Glomerular endothelial cell (primary cell): ENCODE measurements at places on chromosomes 4 and X.

DNA sequence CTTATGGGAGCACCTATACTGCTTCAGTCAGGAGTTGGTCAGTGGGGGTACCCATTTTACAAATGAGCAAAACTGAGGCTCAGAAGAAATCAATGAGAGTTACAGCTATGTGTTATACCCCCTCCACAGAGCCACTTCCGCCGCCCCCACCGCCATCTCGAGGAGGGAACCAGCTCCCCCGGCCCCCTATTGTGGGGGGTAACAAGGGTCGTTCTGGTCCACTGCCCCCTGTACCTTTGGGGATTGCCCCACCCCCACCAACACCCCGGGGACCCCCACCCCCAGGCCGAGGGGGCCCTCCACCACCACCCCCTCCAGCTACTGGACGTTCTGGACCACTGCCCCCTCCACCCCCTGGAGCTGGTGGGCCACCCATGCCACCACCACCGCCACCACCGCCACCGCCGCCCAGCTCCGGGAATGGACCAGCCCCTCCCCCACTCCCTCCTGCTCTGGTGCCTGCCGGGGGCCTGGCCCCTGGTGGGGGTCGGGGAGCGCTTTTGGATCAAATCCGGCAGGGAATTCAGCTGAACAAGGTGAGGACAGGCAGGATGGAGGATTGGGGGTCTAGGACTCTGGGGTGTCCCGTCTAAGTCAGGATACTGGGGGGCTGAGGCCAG is 5.0 kb downstream of the WAS start:
- DNase-seq, result no peak

DNA sequence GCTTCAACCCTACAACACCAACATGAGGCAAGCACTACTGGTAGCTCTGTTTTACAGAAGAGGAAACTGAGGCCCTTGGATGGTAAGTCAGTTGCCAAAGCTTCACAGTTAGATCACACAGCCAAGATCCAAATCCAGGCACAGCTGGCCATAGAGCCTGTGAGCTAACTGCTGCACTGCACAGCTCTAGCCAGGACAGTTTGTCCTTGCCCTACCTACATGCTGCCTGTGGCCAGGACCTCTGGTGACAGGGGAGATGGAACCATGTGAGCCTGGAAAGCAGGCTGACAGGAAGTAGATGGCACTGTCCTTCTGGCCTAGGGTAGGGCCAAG is 257.8 kb downstream of the FBXW7 start:
- DNase-seq, result no peak

DNA sequence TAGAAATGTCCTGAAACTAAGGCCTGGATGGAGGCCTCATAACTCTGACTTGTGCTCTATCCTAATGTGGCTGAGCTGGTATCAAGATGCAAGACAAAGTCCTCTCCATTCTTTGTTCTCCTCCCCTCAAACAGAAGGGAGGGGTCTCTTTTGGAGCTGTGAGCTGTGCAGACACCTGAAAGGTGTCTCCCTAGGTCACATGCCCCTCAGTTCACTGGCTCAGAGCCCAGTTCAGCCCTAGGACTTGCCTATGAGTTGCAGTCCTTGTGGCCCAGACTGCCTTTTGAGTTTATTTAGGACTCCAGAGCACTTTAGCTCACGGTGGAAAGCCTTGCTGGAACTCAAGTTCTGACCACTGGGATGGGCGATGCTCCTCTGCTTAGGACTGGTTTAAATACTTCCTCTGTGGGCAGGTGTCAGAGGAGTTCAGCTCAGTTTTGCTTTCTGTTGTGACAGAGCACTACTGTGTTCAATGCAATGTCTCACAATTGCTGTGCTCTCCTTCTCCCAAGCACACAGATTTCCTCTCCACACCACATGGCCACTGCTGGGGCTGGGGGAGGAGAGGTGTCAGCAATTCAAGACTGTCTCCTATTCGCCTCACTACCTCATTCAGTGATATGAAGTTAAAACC is 84.8 kb upstream of the ZNF827 start:
- DNase-seq, result no peak

DNA sequence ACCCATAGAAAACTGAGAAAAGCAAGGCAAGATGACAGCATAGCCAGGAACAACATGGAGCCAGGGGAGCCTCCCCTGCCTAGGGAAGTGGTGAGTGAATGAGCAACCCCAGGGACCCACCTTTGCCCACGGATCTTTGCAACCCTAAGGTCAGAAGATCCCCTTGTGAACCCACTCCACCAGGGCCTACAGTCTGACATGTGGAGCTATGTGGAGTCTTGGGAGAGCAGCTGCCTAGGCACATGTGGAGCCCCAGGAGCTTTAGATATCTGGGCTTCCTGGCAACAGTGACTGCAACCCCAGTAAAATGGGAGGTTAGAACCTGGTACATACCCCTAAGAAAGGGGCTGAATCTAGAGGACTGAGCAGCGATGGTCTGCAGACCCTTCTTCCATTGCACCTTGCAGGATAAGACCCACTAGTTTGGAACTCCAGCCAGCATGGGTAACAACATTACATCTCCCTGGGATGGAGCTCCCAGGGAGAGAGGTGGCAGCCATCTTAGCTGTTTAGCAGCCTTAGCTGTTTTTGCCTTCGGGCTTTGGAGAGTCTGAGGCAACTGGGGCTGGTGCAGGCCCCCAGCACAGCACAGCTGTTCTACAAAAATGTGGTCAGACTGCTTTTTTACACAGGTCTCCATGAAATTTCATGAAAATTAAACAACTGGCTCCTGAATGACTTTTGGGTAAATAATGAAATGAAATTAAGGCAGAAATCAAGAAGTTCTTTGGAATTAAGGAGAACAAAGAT is 104.7 kb upstream of the TRIM2 start:
- no peak for DNase-seq

DNA sequence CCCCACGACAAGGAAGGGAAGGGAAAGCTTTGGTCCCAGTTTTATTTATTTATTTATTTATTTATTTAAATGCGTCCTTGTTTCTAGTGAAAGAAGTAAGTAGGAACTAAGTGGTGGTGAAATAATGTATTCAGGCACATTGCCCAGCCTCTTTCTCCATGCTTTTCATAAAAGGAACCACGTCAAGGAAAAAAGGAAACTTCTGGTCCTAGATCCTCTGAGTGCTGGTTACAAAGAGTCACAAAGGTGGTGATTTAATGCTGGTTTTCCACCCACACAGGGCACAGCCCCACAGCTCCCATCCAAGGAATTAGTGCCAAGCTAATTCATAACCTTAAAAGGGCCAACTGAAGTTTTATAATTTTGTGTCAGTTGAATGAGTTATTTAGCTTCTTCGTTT is 206.6 kb upstream of the GYPA start:
- DNase-seq, result no peak

- no peak for DNase-seq
Observed at GRCh38 chr4:27008679-27009078, 148.0 kb downstream of the STIM2 start.

DNA sequence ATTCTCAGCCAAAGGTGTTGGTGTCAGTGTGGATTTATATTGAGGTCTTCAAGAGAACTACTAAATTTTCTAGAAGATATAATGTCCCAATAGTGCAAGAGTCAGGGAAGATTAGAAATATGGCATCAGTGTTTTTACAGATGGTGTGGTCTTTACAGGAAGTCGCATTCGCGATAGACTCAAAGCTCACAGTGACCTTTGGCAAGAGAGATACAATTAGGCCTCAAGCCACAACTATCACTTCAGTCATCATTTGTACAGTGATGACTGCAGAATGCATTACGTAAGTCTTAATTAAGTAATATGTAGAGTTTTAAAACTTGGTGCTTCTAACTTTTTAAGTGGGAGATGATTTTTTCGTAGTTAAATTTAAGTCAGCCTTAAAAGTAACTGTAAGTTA is 237.2 kb upstream of the FSTL5 start:
- DNase-seq, result no peak

DNA sequence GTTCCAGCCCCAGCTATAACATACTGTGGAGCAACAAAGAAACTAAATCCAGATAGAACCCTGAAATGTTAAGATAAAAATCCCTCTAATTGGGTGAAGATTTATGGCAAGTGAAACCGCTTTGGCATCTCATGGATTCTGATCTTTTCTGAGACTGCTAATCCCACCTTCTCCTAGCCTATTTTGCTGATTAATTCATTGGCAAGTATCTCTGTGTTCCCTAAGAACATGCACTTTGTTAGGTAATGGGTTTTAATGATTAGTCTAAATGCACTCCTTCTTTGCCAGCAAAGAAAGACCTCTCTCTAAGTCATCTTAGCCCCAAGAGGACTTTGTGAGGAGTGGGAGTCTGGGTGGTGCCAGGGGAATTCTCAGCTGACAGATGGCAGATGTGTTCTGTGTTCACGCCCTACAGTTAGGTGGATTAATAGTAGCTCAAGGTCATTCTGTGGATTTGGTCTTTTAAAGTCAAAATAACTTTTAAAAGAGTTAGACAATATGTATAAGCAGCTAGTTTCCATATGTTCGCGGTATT is 171.3 kb downstream of the UNC5C start:
- no peak for DNase-seq

DNA sequence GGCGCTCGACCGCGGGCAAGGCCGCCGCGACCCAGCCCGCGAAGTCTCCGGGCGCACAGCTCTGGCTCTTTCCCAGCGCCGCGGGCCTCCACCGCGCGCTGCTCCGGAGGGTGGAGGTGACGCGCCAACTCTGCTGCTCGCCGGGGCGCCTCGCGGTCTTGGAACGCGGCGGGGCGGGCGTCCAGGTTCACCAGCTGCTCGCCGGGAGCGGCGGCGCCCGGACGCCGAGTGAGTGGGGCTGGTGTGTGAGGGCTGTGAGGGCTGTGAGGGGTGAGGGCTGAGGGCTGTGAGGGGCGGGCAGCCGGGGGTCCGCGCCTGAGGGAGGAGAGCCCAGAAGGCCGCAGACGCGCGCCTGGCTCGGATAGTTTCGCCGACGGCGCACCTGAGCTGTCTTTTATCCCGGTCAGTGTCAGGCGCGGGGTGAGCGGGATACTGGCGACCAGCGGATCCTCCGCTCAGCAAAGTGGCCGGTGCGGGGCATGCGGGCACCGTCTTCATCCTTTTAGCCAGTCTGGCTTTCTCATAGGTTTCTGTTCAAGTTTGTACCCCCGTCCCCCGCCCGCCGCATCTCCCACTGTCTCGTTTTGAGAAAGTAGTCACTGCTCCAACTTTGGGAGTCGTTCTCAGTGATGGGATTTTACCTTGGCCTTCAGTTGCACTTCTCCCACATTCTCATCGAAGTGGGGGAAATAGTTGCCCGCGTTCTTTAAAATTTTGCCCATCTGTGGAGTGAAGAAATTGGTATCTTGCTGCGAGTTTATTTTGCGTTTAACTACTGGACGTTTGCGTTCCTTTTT is 586 bp downstream of the HERC5 start:
- no peak for DNase-seq

DNA sequence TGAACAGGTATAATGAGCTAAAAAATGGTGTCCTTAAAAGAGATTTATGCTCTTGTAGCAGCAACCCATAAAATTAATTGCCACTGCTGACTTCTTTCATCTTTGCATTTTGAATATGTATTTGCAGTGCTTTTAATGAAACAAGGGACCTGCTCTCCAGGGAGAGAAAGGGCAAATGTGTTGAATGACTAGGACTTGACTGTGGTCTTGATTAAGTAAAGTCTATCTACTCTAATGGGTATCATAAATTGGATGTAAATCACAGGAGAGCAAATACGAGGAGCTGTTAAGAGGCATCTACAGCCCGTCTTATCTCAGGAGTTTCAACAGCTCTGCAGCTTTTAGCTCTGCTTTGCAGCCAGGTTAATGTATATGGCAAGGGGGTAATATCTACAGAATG is 216.4 kb downstream of the PALLD start:
- no peak for DNase-seq
